GM19239 (cell line): ENCODE measurements at places on chromosomes 6 and 20.

- no peak for DNase-seq
Measured at GRCh38 chr6:71408787-71409723, 120.4 kb downstream of the OGFRL1 start.

DNA sequence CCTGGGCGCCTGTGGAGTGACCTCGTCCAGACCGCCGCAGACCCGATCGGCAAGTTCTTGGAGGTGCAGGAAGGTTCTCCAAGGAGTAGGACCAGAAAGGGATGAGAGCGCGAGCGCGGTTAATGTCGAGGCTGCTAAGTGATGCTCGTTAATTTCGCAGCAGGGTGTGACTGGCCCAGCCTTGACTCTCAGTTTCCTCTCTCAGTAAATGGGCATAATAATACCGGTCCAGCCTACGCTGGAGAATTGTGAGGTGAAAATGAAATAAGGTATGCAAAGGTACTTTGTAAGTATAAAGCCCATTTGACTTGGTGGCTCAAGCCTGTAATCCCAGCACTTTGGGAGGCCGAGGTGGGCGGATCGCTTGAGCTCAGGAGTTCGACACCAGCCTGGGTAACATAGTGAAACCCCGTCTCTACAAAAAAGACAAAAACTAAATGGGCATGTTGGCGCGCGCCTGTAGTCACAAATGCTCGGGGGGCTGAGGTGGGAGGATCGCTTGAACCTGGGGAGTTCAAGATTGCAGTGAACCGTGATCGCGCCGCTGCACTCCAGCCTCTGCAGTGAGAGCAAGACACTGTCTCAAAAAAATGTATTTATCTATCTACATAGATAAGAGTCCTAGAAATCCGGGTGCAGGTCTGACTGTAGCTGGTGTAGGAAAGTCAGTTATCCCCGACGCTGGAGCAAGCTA is 634 bp upstream of the BTBD9 start:
- no peak for DNase-seq

GRCh38 chr20:51402201-51402600 is 140.3 kb downstream of the NFATC2 start:
- no peak for DNase-seq

DNA sequence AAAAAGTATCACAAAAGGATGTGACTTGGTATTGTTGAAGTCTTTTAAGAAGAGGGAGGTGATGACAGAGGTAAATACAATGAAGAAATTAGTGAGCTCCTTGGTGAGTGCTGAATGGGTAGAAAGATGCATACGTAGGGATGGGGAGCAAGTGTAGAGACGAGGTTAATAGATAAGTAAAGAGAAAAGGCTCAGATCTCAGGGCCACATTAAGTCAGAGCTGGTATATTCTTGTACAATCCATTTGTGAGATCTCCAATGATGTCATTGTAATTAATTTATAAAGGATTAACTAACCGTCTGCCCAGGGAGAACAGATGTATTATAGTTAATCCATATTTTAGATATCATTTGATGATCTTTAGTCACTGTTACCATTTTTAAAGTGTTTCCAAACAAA is 43.4 kb downstream of the SMPDL3A start:
- no peak for DNase-seq

GRCh38 chr6:107704347-107705013 is 119.6 kb downstream of the SCML4 start:
- peak; percentile 13 for DNase-seq

DNA sequence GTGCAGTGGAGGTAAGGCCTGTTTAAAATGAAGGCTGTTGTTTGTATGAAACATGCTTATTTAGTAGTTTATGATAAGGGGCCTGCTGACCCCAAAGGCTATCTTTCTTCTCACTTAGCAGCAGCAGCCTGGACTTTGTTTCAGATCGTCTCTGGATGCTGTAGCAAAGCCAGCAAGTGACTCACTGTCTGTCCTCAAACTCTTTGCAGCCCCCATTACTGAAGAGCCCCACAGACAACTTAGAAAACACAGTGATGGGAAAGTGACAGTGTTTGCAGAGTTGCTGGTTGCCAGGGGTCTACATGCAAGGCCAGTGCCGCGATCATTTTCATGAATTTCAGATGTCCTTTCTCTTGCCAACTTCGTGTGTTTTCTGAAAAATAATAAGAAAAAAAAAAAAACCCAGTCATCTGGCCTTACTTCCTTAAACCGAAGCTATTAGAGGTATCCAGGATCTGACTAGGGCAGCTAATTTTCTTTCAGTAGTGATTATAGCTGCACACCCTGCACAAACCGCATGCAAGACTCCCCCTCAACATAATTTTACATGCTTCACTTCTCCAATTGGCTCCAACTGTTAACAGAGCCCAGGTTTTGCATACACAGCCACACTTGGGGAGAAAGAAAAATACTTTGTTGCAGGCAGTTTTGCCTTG is 11.6 kb upstream of the F13A1 start:
- DNase-seq = peak; percentile 25

GRCh38 chr6:139174961-139175360 is 40.1 kb downstream of the HECA start:
- DNase-seq = no peak

DNA sequence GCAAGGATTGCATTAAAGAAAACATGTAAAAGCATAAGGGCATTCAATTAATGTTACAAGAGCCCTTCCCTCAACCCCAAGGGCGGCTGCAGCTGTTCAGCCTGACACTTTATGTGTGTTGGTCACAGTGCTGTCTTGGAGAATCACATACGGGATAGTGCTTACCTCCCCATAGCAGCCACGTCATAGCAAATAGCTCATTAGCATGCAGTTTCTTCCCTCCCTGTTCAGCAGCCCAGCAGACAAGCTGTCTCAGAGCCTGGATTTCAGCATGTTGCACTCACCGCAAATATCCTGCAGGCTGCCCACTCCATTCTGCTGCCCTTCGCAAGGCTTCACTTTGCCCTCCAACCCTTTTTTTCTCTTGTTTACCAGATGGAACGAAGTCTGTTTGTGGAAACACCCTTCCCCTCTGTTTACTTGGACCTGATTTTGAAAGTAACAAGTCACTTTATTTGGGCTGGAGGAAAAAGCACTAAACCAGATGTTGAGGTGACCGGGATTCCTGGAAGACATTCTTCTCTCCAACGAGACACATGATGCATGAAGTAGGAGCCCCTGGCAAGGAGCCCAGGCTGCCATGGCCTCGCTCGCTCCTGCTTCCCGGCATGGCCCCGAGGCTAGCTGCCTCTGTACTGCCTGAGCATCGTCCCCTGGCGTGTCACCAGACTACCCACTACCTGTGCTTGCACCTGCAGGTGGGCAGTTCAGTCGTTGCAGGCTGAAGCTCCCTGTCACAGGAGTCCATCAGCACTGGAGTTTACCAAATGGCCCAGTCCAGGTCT is 151.6 kb upstream of the GMDS start:
- no peak for DNase-seq

- no peak for DNase-seq
Measured at GRCh38 chr20:23690581-23690980, 1.7 kb upstream of the CST4 start.
